ENCODE measurements at places on chromosomes 2 and 18. TPM values are rescaled to one million over a fixed set of nuclear protein-coding genes. Genes with fewer than 3 reads are reported as not detected.

DNA sequence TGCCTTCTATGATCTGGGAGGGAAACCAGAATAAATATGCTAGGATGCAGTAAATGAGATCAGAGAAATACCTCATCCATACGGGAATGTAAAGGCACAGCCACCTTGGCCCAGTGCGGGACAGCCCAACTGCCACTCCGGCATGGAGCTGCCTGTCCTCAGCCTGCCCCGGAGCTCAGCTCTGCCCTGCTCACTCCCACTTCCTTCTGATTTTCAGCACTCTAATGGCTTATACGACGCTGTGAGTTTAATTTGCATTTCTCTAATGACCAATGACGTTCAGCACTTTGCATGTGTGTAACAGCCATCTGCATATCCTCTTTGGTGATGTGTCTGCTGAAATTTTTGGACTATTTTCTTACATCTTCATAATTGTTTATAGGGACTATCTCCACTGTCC lies 172.5 kb upstream of the RAB6C start:
- DNase-seq, result no peak

KLHL41 gene
- not detected for total RNA-seq

DNA sequence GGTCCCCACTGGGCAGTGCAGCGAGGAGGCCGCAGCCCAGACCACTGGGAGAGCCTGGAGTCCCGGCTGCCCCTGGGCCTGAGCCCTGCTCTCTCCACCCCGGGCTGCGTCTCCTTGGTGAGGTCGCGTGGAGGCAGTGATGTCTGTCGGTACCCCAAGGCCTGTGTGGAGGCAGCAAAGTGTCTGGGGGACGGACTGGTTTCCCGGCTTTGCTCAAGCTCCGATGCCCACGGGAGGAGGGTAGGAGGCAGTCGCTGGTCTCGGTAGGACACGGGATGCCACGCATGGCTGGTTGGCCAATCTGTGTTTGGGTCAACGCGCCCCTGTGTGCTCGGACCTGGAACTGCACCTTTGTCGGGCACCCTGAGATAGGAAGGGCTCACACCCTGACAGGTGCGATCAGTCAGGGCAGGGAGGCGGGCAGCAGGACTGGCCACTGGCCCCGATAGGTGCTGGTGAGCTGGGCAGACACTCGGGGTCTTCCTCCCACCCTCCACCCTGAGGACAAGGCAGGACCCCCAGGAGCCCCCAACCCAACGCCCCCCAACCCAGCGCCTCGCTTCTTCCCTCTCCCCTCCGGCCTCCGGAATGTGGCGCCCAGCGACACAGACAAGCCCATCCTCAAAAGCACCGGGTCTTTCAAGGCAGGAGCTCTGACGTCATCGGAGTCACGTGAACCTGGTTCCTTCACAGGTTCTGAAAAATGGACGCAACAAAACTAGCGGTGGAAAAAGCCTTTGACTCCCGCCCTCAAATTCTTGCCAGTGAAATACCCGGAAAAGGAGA lies 288.6 kb downstream of the NDUFA10 start:
- no peak for DNase-seq

GRCh38 chr2:172693529-172694455 lies 41.9 kb upstream of the RAPGEF4 start:
- peak; percentile 46 for DNase-seq

- DNase-seq, result no peak
Measured at GRCh38 chr18:79248495-79249060, 147.2 kb upstream of the NFATC1 start.

DNA sequence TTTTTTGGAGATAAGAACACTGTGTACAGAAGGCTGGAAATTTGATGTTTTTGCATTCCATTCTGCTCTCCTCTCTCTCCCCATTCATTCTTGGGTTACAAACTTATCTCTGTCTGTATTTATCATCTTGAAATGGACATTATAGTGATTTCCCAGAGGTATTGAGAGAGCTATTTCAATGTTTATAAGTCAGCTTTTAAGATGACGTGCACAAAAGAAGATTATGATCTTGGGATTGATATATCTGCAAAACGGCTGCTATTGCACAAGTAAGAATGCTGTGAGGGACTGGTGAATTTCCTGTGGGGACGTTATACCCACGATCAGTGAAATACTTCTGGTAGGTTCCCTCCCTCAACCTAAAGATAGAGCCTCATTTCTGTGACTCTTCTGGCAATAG lies 61.0 kb upstream of the DTNA start:
- no peak for DNase-seq

Measured in M059J (cell line).